ENCODE measurements at places on chromosomes 16 and 17.

GRCh38 chr17:70622368-70623260 is 453.3 kb downstream of the KCNJ2 start:
- no peak for DNase-seq

DNA sequence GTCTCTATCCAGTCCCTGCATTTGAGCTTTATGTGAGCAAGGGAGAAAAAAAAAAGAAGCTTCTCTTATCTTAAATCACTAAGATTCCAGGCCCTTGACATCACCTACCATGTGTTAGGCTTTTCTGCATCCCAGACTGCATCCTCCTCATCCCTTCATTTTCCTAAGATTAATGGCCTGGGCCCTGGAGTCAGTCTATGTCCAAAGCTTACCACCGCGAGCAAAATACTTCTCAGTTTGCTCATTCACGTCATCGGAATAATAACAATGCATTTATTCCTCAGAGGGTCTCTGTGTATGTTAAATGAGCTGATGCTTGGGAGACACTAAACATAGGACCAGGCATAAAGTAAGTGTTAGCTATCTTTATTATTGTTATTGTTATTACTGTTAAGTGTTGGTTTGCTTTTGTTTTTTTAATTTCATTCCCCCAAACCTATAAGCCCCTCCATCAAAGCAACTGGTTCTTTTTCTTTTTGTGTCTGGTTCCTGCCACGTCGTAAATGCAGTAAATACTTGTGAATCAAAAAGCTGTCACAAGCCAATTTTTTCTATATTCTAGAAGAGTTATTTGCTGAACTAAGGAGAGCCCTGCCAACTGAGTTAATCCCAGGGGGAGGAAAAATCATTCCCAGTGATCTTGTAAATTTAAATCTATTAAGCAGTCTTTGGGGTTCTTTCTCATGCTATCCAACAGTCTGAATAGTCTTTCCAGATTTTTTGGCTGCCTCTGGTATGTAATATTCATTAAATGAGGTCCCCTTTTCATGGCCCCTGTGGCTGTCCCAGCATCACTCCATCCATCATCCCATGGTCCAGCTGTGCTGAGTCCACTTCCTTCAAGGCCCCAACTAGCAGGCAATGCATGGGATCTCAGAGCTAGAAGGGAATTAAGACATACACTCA is 46.5 kb downstream of the VAT1L start:
- DNase-seq: peak; percentile 61

GRCh38 chr16:22206842-22207714 is 1.0 kb downstream of the EEF2K start:
- DNase-seq: no peak

DNA sequence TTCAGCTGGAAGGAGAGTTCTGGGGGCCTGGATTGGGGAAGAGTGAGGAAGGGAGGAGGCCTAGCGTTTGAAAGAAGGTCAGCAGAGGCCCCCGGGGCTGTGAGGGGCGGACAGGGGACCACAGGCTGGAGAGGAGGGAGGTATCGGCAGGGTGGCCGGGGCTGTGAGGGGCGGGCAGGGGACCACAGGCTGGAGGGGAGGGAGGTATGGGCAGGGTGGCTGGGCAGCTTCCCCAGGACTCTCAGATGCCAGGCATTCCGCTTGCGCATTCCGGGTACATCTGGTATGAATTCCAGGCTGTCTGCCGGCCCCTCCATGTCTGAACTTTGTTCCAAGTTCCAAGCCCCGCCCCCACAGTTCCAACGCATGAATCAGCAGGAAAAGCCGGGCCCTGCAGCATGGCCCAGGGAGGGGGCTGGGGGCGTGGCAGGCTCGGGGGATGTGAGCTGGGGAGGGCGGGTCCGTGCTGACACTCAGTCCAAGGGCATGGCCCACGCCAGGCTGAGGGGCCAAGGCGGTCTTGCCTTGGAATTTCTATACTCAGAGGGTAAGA is 4.3 kb upstream of the TLCD2 start:
- DNase-seq: no peak

DNA sequence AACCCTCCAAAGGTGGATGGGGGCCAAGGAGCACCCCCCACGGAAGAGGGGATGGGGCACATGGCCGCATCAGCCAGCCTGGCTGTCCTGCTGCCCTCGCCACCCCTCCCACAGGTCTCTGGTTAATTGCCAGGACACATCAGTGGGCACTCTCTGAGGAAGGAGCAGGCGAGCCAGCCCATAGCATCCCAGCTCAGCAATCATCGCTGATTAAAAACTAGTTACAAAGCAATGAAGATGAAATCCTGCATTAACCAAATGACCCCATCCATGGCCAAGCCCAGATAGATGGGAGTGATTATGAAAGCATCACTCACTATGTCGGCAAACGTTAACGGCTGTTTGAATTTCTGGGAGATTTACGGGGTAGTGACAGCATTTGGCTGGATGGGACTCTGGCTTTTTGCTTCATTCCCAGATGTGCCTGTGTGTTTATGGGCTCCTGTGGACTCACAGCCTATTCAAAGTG is 45.3 kb downstream of the CCDC182 start:
- DNase-seq: no peak

DNA sequence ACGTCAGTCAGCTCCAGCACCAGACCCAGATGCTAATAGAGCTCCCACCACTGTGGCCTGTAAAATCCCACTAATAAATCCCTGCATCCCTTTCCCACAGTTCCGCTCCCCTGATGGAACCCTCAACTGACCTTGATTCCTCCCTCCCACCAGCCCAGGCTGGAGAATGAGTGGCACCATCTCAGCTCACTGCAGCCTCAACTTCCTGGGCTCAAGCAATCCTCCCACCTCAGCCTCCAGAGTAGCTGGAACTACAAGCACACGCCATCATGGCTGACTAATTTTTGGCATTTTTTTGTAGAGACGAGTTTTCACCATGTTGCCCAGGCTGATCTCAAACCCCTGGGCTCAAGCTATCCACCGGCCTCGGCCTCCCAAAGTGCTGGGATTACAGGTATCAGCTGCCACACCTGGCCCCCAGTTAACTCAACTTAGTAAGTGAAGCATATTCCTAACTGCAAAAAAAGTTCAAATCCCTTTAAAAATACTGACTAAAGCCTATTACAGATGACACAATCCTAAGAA is 15.6 kb downstream of the USP7 start:
- DNase-seq: no peak

DNA sequence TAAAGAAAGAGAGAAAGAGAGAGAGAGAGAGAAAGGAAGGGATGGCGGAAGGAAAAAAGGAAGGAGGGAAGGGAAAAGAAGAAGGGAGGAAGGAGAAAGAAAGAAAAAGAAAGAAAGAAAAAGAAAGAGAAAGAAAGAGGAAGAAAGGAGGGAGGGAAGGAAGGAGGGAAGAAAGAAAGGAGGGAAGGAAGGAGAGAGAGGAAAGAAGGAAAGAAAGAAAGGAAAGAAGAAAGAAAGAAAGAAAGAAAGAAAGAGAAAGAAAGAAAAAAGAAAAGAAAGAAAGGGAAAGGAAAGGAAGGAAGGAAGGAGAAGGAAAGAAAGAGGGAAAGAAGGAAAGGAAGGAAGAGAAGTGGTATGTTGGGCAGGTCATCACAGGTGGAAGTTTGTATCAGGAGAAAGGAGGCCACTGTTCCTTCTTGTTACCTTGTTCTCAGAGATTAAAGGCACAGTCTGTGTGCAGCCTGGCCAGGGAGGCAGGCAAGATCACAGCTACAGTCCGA is 19.3 kb downstream of the SLC35G3 start:
- DNase-seq: no peak

DNA sequence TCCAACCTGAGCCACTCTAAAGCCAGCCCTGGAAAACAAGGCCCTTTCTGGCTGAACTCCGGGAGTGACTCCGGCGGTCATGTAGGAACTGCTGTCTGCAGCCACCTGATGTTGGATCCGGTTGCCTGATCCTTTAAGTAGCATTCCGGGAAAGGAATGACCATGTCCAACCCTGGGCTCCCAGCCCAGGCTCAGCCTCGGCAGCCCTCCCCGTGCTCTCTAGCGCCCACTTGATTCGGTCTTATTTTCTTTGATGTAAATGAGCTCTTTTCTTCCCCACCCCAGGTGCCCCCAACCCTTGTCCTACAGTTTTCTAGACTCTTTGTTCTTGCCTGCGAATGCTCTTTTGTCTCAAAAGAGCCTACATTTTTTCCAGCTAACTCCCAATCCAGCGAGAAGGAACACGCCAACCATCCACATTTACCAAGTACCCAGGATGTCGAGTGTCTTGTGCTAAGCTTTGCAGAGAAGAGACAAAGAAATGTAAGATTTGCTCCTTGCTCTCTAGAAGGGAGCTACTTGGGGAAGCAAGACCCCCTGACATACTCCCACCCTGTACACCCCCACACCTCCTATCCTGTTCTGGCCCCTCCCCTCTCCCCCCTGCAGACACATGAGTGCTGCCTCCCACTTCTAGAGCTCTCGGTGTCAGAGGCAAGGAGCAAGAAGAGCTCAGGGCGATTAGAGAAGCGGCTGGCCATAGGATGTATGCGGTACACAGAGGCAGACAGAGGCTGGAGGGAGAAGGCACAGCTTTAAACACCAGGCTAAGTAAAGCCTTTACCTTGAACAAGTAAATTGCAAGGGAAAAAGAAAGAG is 53.8 kb downstream of the COG7 start:
- no peak for DNase-seq

- no peak for DNase-seq
Observed at GRCh38 chr17:57739402-57740234, 5.5 kb downstream of the CCDC182 start.

- peak; percentile 24 for DNase-seq
Observed at GRCh38 chr17:70552230-70552981, 383.1 kb downstream of the KCNJ2 start.

GRCh38 chr17:17856386-17856785 is 19.6 kb upstream of the SREBF1 start:
- DNase-seq: no peak

DNA sequence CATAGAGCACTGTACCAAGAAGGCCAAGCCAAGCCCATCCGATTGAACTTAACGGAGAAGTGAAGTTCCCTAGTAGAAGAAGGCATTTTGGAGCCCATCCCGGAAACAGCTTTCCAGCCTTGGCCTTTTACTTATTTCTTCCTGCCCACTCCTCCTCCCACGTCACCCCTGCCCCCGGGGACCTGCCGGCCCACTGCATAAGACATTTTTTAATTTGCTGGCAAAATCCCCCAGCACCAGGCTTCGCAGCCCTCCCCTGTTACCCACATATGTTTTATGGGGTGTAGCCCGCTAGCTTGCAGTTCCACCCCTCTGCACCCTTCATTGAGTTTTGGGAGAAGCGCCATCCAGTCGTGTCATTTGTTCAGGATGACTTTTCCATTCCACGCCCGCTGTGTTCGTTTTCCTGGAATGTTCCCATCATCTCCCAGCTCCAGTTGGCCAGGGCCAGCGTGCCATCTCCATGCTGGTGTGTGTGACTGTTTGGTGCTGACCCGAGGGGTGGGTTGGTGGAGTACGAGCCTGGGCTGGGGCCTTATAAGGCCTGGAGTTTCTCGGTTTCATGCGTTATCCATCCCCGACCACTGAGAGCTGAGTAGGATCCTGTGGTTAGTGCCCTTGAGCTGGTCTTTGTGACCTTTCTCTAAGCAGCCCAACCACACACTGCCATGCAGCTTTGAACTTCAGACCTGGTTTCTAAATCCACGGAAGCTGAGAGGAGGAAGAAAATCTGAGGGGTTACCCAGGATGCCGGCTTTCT is 20.0 kb upstream of the TBX2 start:
- no peak for DNase-seq

DNA sequence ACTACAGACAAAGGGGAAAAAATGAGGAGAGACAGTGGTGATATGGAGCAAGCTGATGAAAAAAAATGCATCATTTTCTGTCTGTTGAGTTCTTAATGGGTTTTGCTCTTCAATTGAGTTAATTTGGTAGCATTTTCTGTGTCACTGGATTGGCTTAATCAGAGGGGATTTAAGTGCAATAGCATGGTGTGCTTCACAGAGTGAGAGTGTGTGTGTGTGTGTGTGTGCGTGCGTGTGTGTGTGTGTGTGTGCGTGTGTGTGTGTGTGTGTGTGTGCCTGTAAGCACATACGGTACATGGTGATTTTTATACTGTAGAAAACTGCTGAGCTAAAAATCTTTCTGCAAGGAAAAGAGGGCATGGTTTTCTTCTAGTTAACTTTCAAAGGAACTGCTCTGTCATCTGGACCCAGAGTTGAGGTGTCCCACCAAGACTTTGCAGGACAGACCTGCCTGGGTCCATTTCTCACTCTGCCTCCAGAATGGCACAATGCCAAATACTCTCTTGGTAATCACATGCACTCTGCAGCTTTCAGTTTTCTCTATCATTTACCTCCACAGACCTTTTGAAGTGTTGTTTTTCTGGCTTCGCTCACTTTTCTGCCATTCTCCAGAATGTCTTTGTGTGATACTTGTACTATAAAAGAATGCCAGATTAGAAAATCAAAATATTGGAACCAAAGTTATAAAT is 952.6 kb upstream of the SOX9 start:
- DNase-seq: no peak

DNA sequence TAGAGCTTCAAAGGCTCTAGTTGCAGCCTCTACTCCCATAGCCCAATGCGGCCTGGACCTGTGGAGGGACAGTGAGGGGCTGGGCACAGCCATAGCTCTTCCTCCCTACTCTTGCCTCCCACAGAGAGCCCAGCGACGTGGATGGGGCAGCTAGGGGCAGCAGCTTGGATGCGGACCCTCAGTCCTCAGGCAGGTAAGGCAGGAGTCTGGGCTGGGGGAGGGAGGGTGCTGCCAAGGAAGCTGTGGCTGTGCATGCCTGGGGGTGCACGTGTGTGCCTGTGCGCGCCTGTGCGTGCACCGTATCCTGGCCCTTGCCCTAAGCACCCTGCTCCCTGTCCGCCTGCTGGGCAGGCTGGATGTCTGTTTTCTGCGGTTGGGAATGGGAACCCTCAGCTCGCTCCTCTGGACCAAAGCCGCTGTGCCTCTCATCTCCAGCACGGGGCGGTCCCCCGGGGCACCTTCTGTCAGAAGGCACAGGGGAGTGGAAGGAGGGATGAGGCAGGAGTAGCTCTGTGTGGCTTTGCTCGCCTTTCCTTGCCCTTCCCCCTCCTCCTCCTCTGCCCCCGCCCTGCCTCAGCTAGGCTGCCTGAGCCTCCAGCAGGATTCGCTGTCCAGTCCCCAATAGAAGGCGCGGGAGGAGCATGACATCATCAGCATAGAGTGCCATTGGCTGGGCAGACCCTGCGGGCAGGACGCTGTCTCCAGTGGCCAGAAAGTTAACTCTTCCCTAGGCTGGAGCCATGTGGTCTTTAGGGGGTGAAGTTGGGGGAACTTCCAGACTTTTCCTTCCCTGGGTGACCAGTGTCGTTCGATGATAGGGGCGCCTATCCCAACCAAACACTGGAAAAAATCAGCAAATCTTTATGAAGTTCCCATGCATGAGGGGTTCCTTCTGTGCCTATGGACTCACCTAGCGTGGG is 797 bp downstream of the PRCD start:
- DNase-seq: no peak

DNA sequence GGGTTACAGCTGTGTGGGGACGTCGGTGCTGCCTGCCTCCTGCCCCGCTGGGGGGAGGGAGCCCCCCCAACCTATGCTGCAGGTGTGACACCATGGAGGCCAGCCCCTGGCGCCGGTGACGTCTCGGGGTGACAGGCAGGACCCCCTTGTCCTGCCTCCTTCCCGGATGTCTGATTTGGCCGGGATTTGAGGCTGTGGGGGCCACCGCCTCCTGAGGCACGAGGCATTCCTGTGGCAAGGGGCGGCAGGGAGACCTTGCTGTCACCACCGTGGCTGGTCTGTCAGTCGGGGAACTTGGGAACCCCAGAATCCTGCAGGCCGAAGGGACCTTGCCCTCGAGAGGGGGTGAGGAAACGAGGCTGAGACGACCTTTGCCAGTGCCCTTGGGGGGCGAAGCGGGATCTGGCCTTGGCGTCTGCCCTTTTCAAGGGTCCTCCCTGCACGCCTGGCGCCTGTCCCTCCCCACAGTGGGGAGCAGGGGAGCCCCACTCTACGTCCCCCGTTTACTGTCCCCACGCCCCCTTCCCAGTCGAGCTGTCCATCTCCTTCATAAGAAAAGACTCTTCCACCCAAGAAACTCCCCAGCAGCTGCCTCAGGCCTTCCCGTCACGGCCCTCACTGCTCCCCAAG is 74.4 kb downstream of the METRNL start:
- no peak for DNase-seq
